ENCODE measurements at places on chromosomes 12 and 14.
A peak's percentile ranks its signal among the peaks of the same experiment; 100 is the strongest.

GRCh38 chr12:4212845-4213244, 60.7 kb upstream of the CCND2 start:
- H3K36me3 ChIP-seq: no peaks in the 10 kb centered on the region
- H3K27me3 ChIP-seq: peaks cover 4% of the 10 kb centered on the region
- DNase-seq: no peak
- H3K4me3 ChIP-seq: no peak overlapping the region
- H3K27ac ChIP-seq: no peak overlapping the region

GRCh38 chr12:89856431-89856830, 147.8 kb upstream of the ATP2B1 start:
- H3K4me1 ChIP-seq: peaks cover 42% of the 10 kb centered on the region
- DNase-seq: peak; percentile 62
- peaks cover under 1% of the 10 kb centered on the region for H3K36me3 ChIP-seq
- peak overlapping the region; percentile 56 for H3K27ac ChIP-seq

DNA sequence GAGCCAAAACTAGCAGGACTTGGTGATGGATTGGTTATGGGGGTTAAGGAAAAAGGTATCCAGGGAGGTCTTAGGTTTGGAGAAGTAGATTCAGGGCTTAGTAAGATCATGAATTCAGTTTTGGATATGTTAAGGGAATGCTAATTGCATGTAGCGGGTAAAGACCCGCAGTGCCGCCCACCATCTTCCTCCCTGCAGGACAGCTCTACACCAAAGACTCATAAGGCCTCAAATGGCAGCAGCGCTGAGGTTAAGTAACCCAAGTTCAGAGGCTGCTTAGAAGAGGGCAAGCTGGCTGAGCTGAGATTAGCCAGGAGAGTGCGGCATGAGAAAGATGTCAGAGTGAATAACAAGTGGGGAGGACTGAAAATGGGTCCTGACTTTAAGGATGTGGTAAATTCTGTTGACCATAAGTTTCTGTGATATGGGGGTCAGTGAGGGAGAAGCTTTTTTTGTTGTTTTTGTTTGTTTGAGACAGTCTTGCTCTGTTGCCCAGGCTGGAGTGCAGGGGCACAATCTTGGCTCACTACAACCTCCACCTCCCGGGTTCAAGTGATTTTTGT, 26.2 kb downstream of the RAD9B start:
- no peak for DNase-seq
- H3K4me3 ChIP-seq: no peak overlapping the region

GRCh38 chr14:49986343-49987014, 93.6 kb downstream of the ARF6 start:
- no peak overlapping the region for H3K4me3 ChIP-seq
- peaks cover 13% of the 10 kb centered on the region for H3K36me3 ChIP-seq
- DNase-seq: no peak

GRCh38 chr14:52769887-52770286, 21.5 kb downstream of the GNPNAT1 start:
- no peak overlapping the region for H3K4me3 ChIP-seq
- DNase-seq: no peak
- H3K27ac ChIP-seq: peak overlapping the region; percentile 59
- peaks cover 10% of the 10 kb centered on the region for H3K4me1 ChIP-seq
- H3K36me3 ChIP-seq: peaks cover 40% of the 10 kb centered on the region
